Fibroblast of skin of right biceps (primary cell): ENCODE measurements at places on chromosomes 13 and 19.

- DNase-seq: peak; percentile 11
Observed at GRCh38 chr13:25806264-25806974, 245.4 kb downstream of the SHISA2 start.

DNA sequence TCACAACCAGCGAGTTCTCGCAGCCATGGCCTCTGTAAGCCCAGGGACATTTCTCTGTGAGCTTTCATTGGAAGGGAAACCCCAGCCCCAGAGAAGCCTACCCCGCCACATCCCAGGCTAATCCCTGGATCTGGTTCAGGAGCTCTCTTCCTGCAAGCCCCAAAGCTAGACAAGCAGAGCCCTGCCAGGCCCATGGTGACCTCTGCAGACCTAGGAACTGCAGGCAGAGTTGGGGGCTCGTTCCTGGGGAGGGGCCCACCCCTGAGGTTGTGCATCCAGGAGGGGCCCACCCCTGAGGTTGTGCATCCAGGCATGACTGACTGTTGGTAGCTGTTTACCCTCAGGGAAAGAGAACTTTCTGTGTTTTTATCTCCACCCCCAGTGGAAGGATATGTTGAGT, 21.7 kb downstream of the KCTD15 start:
- no peak for DNase-seq

DNA sequence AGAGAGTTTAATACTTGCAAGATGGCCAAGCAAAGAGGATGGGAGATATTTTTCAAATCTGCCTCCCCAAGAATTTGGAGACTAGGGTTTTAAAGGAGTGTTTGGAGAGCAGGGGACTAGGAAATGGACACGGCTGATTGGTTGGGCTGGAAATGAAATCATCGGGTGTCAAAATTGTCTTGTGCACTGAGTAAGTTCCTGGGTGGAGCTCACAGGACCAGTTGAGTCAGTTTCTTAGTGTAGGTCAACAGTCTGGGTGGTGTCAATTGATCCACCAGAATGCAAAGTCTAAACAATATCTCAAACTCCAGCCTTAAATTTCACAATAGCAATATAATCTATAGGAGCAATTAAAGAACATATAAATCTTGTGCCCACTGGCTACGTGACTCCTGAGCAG, 23.0 kb upstream of the CEACAM4 start:
- no peak for DNase-seq

- no peak for DNase-seq
Observed at GRCh38 chr13:22126433-22127021, 455.7 kb downstream of the FGF9 start.

- no peak for DNase-seq
Observed at GRCh38 chr19:39906283-39906682, 28.2 kb downstream of the FCGBP start.

DNA sequence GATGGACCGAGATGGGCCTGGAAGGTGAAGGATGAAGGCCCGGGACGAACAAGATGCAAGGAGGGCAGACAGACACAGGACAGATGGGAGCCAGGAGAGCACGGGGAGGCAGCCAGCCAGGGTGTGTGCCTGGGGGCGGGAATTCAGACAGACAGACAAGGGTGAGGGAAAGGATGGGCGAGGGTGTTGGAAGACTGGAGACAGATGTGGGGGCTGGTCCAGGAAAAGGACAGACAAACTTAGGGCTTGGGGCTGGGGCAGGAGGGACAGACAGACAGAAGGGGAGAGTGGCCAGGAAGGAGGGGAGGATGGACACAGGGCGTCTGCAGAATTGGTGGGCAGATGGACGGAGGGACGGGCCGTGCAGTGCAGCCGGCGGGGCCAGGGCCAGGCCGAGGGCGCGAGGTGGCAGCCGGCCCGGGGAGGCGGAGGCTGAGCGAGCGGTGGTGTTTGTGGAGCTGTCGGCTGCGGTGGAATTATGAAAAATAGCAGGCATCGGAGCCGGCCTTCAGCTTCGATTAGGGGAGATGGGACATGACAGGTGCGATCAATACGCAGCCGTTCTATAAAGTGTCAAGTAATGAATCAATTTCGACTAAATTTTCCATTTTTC, 4.6 kb upstream of the ERFL start:
- DNase-seq: no peak

- DNase-seq: no peak
Observed at GRCh38 chr13:83935566-83935965, 53.3 kb upstream of the SLITRK1 start.

DNA sequence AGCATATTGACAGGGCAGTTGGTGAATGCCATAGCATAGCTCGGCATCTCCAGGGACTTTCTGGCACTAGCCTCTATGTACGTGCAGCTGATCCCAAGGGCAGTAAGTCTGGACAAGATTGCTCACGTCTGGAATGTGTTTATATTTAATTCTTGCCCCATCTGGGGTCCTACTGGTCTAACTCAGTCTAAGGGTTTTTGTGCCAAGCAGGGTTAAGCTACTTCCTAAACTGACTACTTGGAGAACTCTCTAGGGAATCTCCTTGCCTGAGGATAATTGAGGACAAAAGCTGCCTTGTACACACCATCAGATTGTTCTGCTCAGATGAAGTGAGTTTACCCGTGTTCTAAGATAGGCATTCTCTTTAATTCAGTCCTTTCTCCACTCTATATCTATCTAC, 358.1 kb downstream of the MYO16 start:
- DNase-seq: peak; percentile 58

- peak; percentile 94 for DNase-seq
Observed at GRCh38 chr19:18416778-18417249, 2.4 kb upstream of the SSBP4 start.

- no peak for DNase-seq
Observed at GRCh38 chr19:1549332-1549945, 18.7 kb downstream of the MEX3D start.

- no peak for DNase-seq
Observed at GRCh38 chr13:73082471-73082870, 23.7 kb downstream of the KLF5 start.

DNA sequence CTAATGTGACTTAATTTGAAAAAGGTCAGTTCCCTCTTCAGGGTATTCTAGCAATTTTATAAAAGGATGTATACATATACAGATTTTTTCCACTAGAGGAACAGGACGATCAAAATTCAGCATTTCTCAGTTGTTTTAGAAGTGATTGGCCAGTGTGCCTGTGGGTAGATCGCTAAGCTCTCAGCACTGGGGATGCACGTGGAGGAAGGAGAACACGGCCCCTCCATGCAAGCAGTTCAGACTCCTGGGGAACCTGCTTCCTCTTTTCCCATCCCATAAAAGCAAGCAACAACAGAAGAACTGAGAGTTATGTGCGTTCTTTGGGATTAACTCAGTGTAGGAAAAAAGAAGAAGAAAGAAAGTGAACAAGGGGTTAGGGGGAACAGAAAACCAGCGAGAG, 328.8 kb downstream of the FOXO1 start:
- DNase-seq: no peak

- peak; percentile 57 for DNase-seq
Observed at GRCh38 chr19:45403781-45404556, 900 bp downstream of the PPP1R13L start.

GRCh38 chr19:1560286-1560882, 7.7 kb downstream of the MEX3D start:
- DNase-seq: no peak

DNA sequence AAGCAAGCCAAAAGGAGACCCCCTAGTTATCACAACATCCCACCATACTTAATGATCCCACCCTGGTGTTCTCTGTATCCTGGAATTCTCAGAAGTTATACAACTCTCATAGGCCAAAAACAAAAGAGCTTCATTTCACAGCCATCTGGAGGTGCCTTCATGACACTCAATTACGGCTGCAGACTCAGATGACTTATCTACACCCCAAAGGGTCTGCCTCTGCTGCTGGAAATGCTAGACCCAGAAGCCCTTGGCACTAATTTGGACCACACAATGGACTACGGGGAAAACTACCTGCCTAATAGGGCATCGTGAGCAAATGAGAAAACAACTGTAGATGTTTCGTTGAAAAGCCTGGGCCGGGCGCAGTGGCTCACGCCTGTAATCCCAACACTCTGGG, 40.2 kb downstream of the BRD4 start:
- no peak for DNase-seq

- DNase-seq: peak; percentile 44
Observed at GRCh38 chr19:2239771-2240770, 3.4 kb downstream of the SF3A2 start.

GRCh38 chr19:5253406-5254110, 87.1 kb downstream of the PTPRS start:
- no peak for DNase-seq

DNA sequence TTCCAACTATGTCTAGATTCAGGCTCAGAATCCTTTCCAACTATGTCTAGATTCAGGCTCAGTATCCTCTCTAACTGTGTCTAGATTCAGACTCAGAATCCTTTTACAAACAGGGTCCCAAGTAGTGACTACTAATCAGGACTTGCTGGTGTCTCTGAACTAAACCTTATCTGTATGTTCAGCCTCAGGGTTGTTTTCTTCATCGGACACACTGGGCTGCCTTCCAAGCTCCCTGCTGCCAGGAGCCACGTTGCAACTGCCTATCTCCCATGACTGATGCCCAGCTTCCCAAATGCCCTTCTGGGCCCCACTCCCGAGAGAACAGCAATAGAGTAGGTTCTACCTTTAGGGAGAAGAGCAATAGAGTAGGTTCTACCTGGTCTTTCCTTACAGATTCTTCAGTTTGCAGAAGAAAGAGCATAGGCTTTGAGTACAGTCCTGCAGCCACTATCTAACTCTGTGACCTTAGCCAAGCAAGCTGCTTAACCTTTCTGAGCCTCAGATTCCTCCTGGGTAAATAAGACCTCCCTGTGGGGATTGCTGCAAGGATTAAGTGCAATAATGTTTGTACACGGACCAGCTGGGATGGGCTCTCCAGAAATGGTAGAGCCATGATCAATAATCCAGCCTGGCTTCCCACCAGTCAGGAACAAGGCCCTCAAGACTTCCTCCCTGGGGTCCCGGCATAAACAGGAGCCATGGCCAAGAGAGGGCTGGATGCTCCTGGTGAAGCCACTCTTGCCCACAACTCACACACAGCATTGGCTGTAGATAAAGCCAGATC, 61.5 kb downstream of the ZIC5 start:
- DNase-seq: no peak

- no peak for DNase-seq
Observed at GRCh38 chr19:46978171-46978869, 41.3 kb upstream of the NPAS1 start.

GRCh38 chr19:47786566-47786965, 8.1 kb downstream of the SELENOW start:
- no peak for DNase-seq

DNA sequence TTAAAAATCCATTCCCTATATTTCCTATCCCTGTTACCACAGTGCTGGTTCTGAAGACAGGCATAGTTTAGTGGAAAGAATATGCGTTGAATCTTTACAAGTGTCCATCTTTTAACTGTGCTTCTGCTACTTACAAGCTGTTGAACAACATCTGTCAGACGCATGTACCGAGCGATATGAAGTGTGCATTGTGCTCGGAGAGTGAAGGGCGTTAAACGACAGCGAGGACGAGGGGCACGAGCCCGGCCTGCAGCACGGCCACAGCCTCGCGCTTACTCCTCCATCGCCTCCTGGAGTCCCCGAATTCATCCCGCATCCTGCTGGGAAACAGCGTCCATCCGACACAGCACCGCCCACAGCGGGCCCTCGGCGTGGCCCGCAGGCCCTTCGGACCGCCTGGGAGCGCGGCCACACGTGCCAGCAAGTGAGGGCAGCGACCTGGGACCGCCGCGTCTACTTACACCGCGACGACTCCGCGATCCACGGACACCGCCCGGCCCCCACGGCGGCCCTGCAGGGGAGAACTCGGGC, 514 bp downstream of the PCID2 start:
- DNase-seq: peak; percentile 49

GRCh38 chr13:20035130-20035529, 76.6 kb downstream of the ZMYM2 start:
- no peak for DNase-seq

- peak; percentile 83 for DNase-seq
Observed at GRCh38 chr13:60351326-60351725, 45.7 kb upstream of the TDRD3 start.

GRCh38 chr13:39956036-39956435, 300.6 kb downstream of the COG6 start:
- no peak for DNase-seq

DNA sequence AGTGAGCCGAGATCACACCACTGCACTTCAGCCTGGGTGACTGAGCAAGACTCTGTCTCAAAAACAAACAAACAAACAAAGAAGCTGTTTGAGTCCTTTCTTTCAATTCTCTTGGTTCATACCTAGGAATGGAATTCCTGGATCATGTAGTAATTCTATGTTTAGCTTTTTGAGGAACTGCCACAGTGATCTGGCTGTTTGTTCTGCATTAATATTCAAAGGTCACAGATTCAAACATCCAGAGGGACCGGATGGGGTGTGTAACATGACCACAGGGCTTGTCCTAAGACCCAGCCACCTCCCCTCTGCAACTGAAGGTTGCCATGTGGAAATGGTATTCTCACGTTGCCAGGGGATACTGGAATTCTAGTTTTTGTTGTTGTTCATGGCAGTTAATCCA, 10.2 kb downstream of the COLGALT1 start:
- DNase-seq: no peak

DNA sequence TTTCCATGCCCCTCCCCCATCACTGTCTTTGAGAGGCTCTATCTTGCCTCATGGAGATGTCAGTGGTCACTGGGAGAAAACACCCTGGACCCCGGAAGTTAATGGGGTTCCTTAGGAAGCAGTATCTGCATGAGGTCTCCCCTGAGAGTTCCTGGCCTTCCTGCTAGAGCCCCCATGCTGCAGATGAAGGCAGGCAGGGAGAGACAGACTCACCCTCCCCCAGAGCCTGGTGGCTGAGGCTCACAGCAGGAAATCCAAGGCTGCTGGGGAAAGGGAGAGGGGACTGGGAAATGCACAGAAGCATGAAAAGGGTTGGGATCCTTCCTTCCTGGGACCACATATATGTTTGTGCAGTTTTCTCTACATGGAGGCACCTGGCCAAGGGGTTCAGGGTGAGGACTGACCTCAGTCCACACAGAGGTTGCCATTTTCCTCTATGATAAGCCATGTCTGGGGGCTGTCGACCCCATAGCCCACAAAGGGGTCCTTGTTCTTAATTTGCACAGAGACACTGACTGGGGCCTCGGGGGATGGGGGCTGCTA, 95.4 kb downstream of the RNASEH2B start:
- DNase-seq: no peak

DNA sequence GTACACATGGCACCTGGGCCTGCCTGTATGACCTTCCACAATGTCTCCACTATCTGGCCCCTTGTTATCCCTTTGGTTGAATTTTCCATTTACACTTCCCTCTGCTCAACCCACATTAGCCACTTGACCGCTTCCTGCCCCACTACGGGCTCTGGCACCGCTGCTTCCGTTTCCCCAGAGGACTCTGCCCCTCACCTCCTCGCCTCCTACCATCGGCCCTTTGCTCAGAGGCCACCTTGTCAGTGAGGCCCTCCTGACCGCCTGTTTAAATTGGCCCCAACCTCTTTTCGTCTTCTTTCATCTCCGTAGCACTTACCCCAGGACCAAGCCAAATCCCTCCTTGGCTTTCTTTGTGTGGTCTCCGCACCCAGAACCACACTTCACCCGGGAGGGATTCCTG, 47.4 kb downstream of the SOX1 start:
- DNase-seq: no peak
